Sigmoid colon (tissue), 7 donors: ENCODE measurements at places on chromosomes 4 and X.

DNA sequence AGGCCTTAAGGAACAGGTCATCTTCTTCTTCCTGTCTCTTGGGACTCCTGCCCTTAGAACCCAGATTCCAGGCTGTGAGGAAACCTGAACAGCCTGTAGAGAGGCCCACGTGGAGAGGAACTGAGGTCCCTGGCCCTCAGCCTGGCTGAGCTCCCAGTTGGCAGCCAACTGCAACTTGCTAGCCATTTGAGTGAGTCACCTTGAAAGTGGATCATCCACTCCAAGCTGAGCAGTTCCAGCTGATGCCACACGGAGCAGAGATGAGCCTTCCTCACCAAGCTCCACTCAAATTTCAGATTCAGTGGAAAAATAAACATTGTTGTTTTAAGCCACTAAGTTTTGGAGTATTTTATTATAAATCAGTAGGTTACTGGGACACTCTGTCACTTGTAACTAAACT lies 392.5 kb downstream of the BCOR start:
- peak; percentile 89 for DNase-seq
- no peaks in the 10 kb centered on the region for H3K36me3 ChIP-seq
- no peak overlapping the region for H3K27ac ChIP-seq
- no peaks in the 10 kb centered on the region for H3K4me1 ChIP-seq

GRCh38 chr4:27790911-27791310 lies 930.3 kb downstream of the STIM2 start:
- no peak overlapping the region for H3K27ac ChIP-seq
- H3K4me1 ChIP-seq, result peaks cover 5% of the 10 kb centered on the region
- DNase-seq, result no peak
- H3K27me3 ChIP-seq, result no peaks in the 10 kb centered on the region
- no peak overlapping the region for H3K4me3 ChIP-seq

DNA sequence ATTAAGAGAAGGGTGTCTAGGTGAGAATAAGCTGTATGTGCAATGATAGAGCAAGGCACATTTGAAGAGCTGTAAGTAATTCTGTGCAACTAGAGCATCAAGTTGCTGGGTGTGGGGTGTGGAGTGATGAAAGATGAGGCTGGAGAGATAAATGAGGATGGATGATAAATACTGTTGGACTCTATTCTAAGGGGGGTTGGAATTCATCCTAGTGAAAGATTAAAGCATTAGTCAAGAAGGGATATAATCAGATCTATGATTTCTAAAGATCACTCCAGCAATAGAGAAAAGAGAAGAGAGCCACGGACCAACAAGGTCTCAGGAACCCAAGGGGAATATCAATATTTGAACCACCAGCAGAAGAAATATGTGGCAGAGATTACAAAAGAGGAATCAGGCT lies 415.0 kb upstream of the RPS6KA3 start:
- DNase-seq, result no peak
- no peaks in the 10 kb centered on the region for H3K36me3 ChIP-seq
- no peaks in the 10 kb centered on the region for H3K27me3 ChIP-seq
- H3K27ac ChIP-seq, result no peak overlapping the region
- H3K4me3 ChIP-seq, result no peak overlapping the region

DNA sequence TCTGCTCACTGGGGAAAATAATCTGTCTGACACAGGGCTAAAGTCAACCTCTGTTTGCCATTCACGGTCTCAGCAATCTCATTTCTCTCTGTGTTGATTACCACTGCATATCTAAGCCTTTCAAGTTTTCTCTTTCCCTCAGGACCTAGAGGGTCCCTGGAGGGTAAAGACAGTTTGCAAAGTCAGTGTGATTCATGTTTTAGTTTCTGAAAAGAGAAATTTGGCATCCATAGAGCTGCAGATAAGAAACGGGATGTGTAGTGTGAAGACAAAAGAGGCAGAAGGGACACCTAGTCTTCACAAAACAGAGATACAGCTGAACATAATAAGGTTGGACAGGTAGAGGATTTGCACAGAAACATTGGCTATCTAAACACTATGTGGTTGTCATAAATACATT lies 34.5 kb upstream of the KDR start:
- H3K4me1 ChIP-seq, result no peaks in the 10 kb centered on the region
- no peak for DNase-seq
- no peaks in the 10 kb centered on the region for H3K36me3 ChIP-seq

DNA sequence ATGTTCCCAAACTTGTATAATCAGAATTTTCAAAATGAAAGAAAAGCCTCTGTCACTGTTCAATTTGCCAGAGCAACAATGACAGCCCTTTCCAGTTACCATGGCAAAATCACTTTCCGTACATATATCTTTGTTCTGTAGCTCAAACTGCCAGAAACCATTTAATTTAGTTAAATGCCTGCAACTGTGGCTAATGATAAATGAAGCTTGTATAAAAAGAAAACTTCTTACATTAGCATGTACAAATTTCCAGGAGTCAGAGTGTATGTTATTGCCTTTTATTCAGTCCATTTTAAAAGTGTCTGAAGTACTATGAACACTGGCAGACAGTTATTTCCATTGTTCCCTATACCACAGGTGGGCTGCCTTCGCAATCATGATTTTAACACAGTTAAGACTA lies 30.3 kb downstream of the ARAP2 start:
- H3K27ac ChIP-seq, result no peak overlapping the region
- H3K4me3 ChIP-seq, result no peak overlapping the region

- H3K4me3 ChIP-seq, result no peak overlapping the region
- no peaks in the 10 kb centered on the region for H3K27me3 ChIP-seq
- DNase-seq, result peak; percentile 76
These were observed 94.2 kb downstream of the MAOA start for GRCh38 chrX:43750248-43750676.

DNA sequence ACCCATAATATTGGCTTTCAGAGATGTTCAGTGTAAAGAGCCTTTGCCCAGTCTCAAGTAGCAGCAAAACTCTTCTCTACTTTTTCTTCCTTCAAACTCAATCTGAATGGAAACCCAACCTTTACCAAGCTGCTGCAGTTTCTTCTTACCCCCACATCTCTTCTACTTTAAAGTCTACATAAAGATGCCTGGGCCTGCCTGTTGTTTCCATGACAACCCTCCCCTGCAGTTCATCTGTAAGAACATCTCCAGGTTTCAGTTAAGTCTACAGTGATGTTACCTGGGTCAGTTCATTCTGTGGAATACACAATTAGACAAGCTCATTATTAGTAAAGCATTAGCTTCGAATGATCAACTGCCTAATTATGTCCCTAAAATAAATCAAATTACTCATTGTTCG lies 81.4 kb downstream of the SPANXN3 start:
- DNase-seq, result no peak
- no peaks in the 10 kb centered on the region for H3K4me1 ChIP-seq
- no peaks in the 10 kb centered on the region for H3K27me3 ChIP-seq
- H3K4me3 ChIP-seq, result no peak overlapping the region
- H3K27ac ChIP-seq, result no peak overlapping the region
- H3K36me3 ChIP-seq, result no peaks in the 10 kb centered on the region

DNA sequence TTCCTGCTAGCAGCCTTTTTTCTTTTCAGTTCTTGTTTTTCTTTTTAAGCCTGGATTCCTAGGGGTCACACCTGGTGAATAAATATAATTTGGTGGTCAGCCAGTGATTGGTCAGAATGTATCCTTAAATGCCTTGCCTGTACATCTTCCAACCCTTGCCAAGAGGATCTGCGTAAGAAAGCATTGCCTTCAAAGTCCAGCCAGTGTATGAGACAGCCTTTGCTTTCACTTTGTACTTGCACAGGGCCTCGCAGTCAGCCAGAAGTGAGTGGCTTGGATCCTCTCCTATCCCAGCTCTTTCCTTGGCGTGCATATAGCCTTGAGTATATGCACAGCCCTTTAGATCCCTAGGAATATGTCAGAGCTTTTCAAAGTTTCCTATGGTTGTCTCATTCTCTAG lies 22.2 kb downstream of the KANTR start:
- no peak for DNase-seq
- H3K4me3 ChIP-seq, result peak overlapping the region; percentile 26
- no peaks in the 10 kb centered on the region for H3K27me3 ChIP-seq
- peak overlapping the region; percentile 78 for H3K27ac ChIP-seq
